ENCODE measurements at places on chromosomes 2 and 18.
A peak's percentile ranks its signal among the peaks of the same experiment; 100 is the strongest.

DNA sequence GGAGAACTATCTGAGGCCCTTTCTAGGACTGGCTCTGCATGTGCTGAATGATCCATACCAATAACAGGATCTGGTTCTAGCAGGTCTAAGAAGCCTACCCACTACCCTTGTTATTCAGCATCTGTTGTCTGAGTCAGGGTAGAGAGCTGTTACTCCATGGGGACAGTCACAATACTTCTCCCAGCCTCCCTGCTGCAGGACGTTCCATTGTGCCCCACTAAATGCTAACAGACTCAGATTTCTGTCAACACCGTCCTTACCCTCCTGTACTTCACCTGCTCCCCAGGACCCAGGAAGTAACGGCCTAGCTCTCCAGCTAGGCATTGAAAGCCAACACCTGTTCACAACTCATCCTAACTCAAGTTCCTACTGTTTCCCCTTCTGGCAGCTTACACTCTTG is 719.7 kb upstream of the ID2 start:
- DNase-seq = no peak

- no peak for DNase-seq
Observed at GRCh38 chr18:6363216-6363615, 51.5 kb downstream of the L3MBTL4 start.

- DNase-seq = no peak
Observed at GRCh38 chr2:68653034-68653433, 9.7 kb downstream of the PROKR1 start.

DNA sequence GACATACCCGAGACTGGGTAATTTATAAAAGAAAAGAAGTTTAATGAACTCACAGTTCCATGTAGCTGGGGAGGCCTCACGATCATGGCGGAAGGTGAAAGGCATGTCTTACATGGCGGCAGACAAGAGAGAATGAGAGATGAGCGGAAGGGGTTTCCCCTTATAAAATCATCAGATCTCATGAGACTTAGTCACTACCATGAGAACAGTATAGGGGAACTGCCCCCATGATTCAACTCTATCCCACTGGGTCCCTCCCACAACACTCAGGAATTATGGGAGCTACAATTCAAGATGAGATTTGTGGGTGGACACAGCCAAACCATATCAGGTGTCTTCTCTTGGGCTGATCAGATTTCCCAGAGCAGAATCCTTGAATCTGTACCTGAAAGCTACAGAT is 617.3 kb upstream of the ID2 start:
- no peak for DNase-seq

DNA sequence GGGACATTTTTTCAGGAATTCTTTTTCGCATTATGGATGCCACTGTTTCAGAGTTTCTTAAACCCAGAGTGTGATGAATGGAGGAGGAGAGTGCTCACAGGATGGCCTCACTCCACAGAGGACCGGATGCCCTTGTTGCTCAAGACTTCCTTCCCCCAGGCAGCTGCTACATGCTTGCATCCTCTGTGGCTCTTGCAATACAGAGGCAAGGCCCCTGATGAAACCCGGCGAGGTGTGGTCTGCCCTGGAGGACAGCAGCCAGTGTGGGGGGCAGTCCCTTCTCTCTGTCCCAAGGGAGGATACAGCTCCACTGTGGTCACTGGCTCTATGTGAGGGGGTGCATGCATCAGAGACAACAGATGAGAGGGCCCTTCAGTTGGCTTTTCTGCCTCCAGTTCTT is 109.6 kb downstream of the SH3RF3 start:
- DNase-seq = peak; percentile 95

- DNase-seq = peak; percentile 17
Observed at GRCh38 chr2:138777996-138778395, 2.2 kb downstream of the NXPH2 start.

DNA sequence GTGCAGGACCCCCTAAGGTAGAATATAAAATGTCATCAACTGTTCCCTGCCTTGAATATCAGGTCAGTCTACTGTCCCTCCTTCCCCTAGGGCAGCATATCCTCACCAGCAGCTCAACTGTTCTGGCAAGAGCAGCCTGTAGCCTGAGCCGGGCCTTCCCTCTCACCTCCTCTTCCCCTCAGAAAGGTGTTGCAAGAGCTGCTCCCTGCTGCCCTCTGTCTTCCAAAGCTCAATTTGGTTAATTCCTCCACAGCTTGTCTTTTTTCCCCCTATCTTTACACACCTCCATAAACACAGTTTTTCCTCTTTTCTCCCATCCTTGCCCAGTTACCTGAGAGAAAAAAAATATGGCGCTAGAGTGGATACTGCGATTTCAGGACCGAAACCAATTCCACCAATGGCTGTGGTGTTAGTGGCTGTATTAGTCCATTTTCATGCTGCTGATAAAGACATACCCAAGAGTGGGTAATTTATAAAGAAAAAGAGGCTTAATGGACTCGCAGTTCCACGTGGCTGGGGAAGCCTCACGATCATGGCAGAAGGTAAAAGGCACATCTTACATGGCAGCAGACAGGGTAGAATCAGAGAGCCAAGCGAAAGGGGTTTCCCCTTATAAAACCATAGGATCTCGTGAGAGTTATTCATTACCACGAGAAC is 184.7 kb downstream of the MREG start:
- DNase-seq = peak; percentile 56

- DNase-seq = peak; percentile 22
Observed at GRCh38 chr2:188973641-188974040, 532 bp upstream of the COL3A1 start.

- no peak for DNase-seq
Observed at GRCh38 chr2:9685637-9686036, 54.8 kb upstream of the YWHAQ start.

- DNase-seq = no peak
Observed at GRCh38 chr2:101753720-101754490, 56.4 kb downstream of the MAP4K4 start.

- DNase-seq = no peak
Observed at GRCh38 chr2:199322151-199322550, 135.6 kb downstream of the SATB2 start.

- DNase-seq = no peak
Observed at GRCh38 chr2:190458352-190459107, 50.4 kb downstream of the MFSD6 start.

DNA sequence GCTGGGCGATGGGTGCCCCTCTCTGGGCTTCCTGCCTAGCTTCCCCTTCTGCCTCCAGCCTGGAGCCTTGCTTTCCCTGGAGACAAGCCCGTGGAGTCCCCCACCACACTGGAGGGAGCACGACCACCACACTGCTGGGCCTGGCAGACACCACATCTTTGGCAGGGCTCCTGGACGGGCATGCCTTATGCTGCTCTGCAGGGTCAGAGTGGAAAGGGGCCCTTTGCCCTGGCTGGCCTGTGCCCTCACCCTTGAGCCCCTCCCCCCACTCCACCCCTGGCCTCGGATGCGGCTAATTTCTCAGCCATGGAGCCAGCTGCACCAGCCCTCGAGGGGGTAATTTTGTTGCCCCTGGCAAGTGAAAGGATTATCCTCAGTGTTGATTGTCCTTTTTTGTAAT is 194.5 kb downstream of the LOXHD1 start:
- DNase-seq = no peak

- DNase-seq = peak; percentile 57
Observed at GRCh38 chr2:121902171-121902591, 146.7 kb downstream of the TSN start.

DNA sequence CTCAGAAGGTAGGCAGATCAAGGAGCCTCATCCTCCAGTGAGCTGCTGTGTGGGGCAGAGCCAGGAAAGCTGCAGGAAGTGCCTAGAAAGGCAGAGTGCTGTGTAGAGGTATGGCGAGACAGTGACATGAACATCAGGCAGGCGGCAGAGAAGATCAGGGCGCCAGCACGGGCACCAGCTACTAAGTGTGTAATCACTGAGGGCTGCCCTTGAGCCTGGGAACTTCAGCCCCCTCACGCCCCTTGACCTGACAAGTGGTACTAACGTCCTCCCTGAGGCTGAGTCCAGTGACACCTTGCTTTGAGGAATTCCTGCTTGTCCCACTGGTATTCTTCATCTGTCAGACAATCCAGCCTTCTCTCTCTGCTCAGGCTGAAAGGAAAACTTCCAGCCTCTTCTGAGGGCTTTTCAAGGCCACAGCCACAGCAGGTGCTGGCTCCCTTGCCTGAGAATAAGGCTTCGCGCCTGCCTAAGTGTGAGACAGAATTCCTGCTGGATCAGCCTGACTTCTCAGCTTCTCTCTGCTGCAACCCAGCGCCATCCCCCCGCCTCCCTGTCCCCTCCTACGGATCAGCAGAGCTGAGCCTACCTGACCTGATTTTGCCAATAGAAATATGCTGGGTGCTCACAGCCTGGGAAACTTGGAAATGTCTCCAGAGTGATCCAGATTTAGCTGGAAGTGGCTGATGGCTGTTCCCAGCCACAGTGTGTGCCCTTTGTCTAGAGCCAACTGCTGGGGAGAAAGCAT is 148.0 kb downstream of the SMAD7 start:
- DNase-seq = no peak

DNA sequence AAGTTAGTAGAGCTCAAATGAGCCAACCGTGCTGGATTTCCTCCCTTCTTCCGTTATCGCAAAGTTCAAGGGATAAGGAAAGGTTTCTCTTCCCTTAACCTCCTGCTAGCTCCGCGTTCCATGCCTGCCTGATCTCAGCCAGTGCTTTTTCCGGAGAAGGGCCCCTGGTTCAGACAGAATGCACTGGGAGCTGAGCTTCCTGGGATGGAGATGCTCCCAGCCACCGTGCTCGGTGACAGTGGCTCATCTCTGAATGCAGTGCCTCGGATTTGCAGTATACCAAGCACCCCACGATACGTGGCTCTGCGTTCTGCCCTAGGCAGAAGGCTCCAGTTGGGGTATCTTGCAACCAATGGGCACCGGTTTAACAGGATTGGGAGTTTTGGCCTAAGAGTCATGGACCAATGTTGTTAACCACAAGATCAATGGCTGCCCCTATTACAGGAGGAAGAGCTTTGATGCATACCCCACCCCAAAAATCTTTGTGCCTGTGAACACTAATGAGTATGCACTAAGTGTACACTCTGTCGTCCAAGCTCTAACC is 876 bp downstream of the CNTNAP5 start:
- no peak for DNase-seq

DNA sequence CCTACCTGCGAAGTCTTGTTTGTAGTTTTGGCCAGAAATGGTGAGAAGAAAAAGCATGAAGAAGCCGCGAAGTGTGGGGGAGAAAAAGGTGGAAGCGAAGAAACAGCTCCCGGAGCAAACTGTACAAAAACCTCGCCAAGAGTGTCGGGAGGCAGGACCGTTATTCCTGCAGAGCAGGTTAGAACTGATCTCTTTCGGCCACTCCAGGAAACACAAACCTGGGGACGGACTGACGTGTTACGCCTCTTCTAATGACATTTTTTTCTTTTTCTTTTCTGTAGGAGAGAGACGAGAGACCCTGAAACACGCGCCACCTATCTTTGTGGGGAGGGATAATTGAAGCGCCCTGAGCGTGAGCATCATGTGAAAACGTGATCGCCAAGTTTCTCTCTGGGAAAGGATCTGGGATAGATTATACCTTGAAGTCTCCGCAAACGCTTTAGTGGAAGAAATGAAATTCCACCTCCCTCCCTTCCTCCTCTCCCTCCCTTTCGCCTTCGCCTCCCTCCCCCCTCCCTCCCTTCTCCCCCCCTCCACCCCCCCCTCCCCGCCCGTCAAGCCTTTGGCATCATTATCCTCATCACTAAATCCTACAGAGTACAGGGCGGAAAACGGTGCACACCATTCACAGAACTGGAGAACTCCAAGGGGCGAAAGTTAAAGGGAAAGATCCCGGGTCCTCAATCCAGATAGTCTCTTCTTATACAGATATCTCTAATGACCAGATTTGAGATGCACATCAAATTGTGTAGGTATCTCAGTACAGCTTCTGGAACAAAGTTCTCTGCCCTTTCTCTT is at the start of gene ZEB2:
Gene ZEB2 (minus strand): TSS at position 186 of the 798 bp plus-strand sequence. CDS start 2,769 bp downstream, outside the sequence.
- DNase-seq = peak; percentile 90

DNA sequence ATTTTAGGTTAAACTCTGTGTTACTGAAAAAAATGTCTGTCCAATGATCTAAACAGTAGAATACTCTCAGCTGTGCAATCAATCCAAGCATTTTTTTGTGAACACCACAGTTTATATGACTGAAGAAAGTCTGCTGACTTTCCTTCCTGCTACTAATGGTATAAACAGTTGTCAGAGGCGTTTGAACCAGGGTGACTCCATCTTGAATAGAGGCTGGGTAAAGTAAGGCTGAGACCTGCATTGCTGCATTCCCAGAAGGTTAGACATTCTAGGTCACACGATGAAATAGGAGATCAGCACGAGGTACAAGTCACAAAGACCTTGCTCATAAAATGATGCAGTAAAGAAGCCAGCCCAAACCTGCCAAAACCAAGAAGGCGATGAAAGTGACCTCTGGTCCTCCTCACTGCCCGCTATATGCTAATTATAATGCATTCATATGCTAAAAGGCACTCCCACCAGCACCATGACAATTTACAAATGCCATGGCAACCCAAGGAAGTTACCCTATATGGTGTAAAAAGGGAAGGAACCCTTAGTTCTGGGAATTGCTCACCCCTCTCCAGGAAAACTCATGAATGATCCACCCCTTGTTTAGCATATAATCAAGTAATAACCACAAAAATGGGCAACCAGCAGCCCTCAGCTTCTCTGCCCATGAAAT is 31.3 kb downstream of the POU3F3 start:
- DNase-seq = no peak

DNA sequence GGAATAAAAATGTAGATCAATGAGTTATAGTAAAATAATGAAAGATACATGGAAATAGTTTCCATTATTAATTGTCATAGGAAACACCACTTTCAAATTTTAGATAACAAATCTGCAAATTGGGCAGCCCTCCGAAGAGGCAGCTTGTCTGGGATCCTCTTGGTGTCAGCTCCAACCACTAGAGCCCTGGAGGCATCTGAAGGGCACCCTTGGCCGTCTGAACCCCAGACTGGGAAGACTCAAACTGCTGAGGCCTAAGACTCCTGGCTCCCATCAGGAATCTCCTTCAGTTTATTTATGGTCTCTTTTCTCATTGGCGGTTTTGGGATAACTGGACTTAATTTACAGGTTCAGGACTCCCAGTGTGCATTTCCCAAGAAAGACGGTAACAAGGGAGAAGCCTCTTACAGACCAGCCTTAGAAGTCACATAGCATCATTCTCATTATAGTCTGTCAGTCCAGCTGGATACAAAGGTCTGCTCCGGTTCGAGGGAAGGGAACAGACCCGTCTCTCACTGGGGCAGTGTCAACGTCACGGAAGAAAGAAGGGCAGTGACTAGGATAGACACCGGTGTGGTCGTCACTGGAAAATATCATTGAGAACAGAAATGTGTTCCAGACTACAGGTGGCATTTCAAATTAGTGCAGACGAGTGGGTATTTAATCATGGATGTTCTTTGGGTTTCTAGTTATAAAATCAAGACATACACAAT is 390.7 kb upstream of the NETO1 start:
- DNase-seq = no peak

Data from AG10803 (cell line).